PC-3 (cell line): ENCODE measurements at places on chromosomes 7 and 10. TPM values are rescaled to one million over a fixed set of nuclear protein-coding genes. Genes with fewer than 3 reads are reported as not detected.

Gene TECTB
- not detected in 2 replicates for total RNA-seq

Gene LRIT1
- not detected in 2 replicates for total RNA-seq

Gene CFAP70
- 0.73 and 0.92 TPM in 2 replicates for total RNA-seq

Gene TMEM168
- 15.3 and 19.8 TPM in 2 replicates for total RNA-seq

Gene NXPH1
- not detected in 2 replicates for total RNA-seq

Gene EGFR
- total RNA-seq: 50.0 and 64.6 TPM in 2 replicates

Gene CYP26A1
- 0.26 TPM in 1 of 2 replicates, not detected in the other for total RNA-seq

Gene EVX1
- 0.33 and 0.35 TPM in 2 replicates for total RNA-seq

Gene TMEM26
- 0.12 TPM in 1 of 2 replicates, not detected in the other for total RNA-seq
